ENCODE measurements at places on chromosomes 7 and 10.

GRCh38 chr10:101301111-101301731, 52.7 kb upstream of the BTRC start:
- DNase-seq, result no peak

DNA sequence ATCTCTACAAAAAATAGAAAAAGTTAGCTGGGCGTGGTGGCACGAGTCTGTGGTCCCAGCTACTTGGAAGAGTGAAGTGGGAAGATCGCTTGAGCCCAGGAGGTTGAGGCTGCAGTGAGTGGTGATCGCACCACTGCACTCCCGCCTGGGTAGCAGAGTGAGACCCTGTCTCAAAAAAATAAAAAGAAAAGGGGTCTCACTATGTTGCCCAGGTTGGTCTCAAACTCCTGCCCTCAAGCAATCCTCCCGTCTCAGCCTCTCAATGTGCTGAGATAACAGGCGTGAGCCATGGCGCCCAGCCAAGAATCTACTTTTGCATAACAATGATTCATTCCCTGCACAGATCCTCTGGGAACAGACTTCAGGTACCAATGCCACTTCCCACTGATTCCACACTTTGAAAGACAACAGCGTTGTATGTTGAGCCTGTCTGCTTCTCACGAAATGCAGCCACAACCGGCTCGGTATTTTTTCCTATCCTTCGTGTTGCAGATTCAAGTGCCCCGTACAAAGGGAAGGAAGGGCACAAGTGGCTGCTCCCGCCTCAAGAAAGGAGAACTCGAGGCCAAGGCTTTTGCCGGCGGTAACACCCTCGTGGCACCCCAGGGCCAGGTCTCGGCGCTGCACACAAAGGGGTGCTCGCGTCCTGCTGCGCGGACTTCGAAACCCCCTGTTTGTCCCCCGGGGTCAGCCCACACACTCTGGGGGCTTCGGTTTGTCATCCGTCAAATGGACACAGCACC, 745 bp downstream of the DAGLB start:
- peak; percentile 30 for DNase-seq

GRCh38 chr10:97101166-97101940, 84.4 kb downstream of the SLIT1 start:
- no peak for DNase-seq

- DNase-seq, result no peak
These were observed at the start of gene HOXA5 for GRCh38 chr7:27143023-27143949. HOXA5 (minus strand) TSS chr7:27143681; CDS start chr7:27143607, 74 bp downstream.

GRCh38 chr7:42107484-42108240, 129.3 kb downstream of the GLI3 start:
- DNase-seq, result no peak

DNA sequence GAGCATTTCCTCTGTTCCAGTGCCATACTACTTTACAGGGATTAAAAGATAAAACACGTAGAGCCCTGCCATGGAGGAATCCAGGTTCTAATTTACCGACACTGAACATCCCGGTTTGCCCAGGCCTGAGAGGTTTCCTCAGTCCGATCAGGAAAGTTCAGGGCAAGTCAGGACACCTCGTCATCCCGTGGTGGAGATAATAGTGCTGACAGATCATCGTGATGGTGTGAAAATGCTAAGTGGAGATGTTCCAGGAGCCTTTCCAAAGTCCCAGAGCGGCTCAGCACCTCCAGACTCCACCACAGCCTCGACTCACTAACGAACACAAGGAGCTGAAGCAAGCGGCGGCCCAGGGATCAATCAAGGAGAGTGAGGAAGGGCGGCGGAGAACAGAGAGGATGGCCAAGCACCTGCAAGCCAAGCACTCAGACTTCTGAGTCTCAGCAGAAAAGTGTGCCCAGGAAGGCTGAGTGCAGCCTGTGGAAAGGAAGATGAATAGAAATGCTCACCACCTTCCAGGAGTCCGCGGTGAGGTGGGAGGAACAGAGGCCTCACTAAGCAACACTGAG, 103.7 kb upstream of the VWC2 start:
- no peak for DNase-seq

DNA sequence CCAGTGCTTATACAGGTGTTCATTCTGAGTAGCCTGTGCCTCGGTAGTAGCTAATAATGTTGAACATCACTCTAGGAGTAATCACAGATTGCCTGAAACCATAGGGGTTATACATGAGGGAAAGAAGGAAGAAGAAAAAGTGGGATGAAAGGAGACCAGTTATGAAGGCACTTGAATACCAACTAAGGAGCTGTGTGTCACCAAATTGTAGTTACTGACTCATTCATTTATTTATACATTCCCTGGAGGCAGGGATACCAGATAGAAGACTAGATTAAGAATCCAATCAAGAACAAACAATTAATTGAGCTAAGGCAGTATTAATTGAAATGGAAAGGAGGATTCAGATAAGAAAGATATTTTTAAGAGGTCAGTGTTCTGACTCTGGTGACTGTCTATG, 129.6 kb upstream of the PRPS1L1 start:
- DNase-seq, result no peak

DNA sequence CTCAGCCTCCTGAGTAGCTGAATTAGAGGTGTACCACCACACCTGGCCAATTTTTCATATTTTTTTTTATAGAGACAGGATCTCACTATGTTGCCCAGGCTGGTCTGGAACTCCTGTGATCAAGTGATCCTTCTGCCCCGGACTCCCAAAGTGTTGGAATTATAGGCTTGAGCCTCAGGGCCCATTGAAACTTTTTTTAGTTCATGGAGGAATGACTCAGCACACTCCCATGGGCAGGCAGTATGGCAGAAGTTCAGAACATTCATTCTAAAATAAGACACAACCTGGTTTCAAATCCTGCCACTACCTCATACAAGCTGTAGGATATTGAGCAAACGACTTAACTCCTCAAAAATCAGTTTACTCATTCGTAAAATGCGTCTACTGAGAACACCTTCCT, 320.4 kb upstream of the SP8 start:
- no peak for DNase-seq

DNA sequence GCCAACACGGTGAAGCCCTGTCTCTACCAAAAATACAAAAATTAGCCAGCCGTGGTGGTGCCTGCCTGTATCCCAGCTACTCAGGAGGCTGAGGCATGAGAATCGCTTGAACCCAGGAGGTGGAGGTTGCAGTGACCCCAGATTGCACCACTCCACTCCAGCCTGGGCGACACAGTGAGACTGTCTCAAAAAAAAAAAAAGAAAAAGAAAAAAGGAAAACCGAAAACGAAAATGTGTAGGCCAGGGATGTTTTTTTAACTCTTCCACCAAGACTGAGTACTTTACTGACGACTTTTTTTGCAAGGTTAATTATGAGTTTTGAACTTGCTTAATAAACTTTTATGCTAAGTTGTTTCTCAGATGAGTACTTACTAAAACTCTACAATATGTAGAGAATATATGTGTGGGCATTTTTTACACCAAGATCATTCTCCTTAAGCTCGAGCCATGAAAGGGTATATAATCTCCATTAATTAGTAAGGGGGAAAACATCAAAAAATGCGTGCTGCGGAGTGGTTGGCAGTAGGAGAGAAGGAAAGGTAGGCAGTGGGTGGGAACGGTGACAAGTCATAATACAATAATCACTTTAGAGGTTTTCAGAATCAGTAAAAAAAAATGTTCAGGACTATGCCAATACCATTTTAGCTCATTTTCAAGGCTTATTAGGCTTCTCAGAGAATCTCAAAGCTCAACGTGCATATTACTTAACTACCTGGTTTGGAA, 8.6 kb upstream of the ADRB1 start:
- DNase-seq, result no peak

DNA sequence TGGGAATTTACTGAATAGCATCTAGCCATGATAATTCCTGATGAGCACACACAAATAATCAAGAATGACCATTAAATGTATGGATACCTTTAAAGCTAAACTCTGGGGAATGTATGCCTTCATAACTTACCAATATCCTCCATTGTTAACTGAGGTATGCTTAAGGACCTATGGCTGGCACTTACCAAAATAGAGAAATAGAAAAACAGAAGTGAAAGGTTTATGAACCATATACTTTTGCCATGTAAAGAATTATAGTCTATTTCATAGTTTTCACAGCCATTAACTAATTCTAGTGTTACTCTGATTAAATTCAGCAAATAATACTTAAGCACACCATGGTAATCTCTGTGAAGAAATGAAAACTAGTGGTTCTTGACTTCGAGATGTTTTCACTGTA, 1360.6 kb upstream of the LRRTM3 start:
- no peak for DNase-seq

DNA sequence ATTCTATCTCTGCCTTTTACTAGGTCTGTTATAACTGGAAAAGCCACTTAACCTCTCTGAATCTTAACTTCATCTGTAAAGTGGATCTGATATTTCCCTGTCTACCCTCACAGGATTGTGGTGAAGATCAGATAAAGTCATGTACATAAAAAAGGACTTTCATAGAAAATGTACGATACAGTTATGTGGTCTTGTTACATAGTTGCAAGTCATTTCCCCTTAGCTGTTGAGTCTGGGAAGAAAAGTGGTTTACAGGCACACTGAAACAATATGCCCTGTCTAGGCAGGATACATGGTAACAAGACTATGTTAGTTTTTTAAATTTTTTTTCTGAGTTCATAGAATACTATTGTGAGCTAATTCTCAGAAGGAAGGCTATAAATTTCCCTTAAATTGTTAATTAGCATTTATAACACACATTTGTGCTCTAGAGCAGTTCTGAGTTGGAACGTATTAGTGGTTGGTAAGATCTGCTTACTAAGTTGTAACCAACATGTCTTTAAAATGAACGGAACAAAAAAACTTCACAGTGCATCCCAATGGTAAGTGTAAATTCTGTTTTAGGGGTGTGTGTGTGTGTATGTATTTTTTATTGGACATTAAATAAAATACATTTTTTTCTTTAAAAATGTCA, 7.1 kb upstream of the GSTO1 start:
- DNase-seq, result peak; percentile 83

- no peak for DNase-seq
These were observed 326 bp upstream of the PAPOLB start for GRCh38 chr7:4862156-4862555.

- no peak for DNase-seq
These were observed 15.0 kb upstream of the TBL2 start for GRCh38 chr7:73593207-73594045.

DNA sequence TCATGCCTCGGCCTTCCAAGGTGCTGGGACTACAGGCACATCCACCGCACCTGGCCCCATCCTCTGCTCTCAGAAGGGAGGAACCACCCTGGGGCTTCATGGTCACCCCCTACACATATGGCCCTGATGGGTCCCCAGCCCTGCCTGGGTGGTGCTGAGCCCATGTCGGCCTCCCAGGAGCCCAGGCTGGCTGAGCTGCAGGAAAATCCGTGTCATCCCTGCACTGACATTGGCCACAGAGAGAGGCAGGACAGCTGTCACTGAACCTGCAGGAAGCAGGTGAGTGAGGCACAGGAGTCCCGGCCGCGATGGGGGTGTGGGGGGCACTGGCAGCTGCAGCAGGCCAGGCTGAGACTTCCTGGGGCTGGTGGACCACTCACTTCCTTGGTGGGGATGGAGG, 8.0 kb downstream of the GRIFIN start:
- DNase-seq, result no peak

GRCh38 chr7:154338701-154339506, 286.7 kb downstream of the DPP6 start:
- no peak for DNase-seq

GRCh38 chr10:129621693-129622092, 154.7 kb downstream of the MGMT start:
- no peak for DNase-seq

- no peak for DNase-seq
These were observed 1.5 kb downstream of the NIPSNAP2 start for GRCh38 chr7:55965805-55966421.

DNA sequence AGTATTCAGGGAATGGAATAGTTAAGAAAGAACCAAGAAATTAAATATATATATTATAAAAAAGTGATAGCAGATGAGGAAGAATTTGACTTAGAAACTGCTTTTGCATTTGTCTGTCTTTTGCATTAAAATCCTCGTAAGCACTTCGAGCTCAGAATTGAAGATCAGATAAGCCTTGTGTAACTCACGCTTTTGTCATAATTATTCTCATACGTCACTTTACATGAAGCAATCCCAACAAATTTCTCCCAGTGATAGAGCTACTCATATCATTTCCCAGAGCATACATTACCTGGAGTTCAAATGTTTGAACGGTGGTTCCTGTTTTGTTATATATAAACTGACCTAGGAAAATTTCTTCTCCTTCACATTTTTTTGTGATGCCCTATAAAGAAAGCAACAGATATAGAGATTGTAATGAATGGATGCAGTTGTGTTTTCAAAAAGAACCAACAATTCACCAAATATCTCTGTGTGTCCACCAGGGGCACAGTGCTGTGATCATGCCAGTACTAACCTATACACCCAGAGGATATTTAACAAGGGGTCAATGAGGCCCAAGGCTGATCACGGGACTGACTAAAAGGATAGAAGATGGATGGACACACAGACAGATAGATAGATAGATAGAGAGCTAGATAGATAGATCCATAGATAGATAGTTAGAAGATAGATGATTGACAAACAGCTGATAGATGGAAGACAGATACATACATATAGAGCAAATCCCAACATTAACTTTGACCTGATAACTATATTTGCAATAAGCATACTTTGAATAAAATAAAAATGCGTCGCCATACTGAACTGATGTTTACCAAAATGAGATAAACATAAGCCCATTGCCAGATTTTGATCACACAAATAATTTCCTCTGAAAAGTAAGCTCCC, 9.3 kb upstream of the HUS1 start:
- DNase-seq, result no peak

DNA sequence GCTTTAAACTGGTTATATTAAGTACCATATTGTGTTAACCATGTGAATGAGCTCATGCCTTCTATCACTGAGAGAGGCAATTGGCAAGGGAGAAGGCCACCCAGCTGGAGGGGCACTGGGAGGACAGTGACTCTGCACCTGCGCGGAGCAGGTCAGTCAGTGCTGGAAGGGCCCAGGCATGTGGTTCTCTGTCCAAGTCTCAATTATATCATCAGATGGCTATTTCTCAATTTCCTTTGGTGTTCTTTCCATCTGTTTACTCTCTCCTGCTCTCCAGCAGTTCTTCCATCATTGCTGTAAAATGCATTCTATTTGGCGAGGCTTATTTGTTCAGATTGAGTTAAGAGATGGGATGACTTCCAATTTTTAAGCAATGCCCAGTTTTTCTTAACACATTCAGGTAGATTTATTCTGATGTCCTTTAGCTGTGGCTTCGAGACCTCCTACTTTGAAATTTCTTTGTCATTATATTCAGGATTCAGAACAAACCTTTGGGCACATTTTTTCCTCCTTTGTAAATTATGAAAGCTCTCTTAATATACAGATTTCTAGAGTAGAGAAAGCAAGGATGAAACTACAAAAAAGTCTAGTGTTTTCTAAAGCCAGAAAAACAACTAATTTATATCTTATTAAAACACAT, 159.3 kb downstream of the BMPER start:
- DNase-seq, result no peak

DNA sequence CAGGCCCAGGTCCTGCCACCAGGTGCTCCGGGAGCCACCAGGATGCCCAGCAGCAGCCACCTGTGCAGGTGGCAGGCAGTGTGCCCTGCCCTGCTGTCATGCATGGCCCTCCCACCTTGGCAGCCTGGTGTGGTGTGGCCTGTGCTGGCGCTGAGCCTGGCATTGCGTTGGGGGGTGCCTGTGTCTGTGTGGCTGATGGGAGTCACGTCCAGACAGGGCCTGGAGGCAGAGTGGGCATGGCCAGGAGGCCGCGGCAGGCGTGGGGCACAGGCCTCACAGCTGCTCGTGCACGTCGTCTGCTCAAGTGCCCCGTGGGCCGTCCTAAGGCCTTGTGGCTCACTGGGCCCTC, 8.7 kb downstream of the TTYH3 start:
- no peak for DNase-seq

All from KG1 (cell line).